Left renal cortex interstitium (tissue), 4 donors: ENCODE measurements at places on chromosomes 16 and 17. TPM values are rescaled to one million over a fixed set of nuclear protein-coding genes. Genes with fewer than 3 reads are reported as not detected.

GRCh38 chr16:19375561-19376158 is 42.0 kb upstream of the TMC5 start:
- DNase-seq = no peak

- DNase-seq = no peak
Observed at GRCh38 chr17:64499805-64500486, 3.1 kb upstream of the POLG2 start.

- DNase-seq = no peak
Observed at GRCh38 chr16:5903832-5904231, 806.2 kb upstream of the EEF2KMT start.

GRCh38 chr16:26189536-26189935 is 497.8 kb downstream of the HS3ST4 start:
- no peak for DNase-seq

- DNase-seq = no peak
Observed at GRCh38 chr16:12612598-12613101, 191.0 kb downstream of the CPPED1 start.

DNA sequence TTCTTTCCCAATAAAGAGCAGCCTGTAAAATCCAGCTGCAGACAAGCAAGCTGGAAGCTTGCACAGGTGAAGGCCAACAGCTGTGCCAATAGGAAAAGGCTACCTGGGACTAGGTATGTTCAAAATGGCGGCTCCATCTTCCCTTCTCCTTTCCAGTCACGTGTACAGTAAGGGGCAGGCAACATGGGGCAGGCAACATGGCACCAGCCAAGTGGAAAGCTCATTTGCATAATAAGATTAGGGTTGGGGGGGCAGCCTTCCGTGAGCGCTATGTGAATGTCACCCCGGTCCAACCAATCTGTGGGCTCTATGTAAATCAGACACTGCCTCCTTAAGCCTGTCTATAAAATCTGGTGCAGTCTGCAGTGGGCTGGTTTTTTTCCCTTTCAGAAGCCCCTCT is 31.3 kb downstream of the TVP23A start:
- DNase-seq = no peak

DNA sequence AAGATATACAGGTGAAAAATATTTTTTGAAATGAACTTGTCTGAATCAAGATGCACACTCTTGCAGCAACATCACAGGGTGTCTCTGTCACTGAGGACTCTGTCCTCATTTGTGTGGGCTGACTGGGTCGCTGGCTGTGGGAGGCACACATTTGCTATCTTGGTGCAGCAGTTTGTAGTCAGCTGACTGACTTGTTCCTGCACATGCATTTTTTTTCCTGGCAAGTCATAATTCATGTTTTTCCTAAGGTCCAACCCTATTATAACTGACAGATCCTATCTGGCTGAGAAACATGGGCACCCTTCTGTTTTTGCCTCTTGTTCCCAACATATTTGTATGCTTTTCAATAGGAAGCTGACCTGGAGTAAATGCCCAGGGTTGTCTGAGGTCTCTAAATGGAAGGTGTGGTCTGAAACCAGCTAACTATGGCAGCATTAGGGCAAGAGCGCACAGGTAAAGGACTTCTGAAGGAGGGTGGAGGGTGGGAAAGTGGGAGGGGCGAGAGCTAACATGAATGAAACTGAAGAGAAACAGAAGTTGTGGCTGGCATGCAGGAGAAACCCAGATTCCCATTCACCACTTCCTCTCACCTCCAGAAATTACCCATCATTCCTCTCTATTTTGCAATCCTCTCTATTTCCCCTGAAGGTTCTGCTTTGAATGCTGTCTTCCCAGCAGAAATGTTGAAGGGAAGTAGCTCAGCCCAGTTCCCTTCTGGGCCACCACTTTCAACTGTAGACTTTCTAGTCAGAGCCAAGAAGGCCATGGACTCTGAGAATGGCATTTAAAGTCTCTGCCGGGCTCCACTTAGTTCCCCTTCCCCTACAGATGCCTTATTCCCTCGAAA is 166.1 kb downstream of the PRKCA start:
- no peak for DNase-seq

- DNase-seq = no peak
Observed at GRCh38 chr16:76487411-76488064, 210.3 kb downstream of the CNTNAP4 start.

DNA sequence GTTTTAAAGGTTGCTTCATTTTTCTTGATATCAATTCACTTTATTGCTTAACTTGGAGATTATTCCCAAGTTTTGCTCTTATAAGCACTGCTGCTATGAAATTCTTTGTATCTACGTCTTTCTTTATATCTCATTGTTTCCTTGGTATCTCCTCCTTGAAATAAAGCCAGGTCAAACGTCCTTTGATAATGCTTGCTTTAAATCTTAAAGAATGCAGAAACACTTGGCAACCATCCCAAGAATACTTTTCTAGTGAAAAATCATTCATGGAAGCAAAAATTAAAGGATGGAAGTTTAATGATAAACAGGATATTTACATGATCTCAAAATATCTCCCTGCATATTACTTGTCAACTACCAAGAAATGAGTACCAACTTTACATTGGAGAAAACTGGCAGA is 175.2 kb downstream of the CPPED1 start:
- DNase-seq = no peak

GRCh38 chr16:74623839-74624235 is 16.9 kb upstream of the GLG1 start:
- DNase-seq = no peak

GRCh38 chr17:59154721-59155438 is at the start of gene SKA2:
TSS of gene SKA2 (minus strand) at chr17:59155186. CDS start at chr17:59155163, 23 bp downstream.
- peak; percentile 98 for DNase-seq

DNA sequence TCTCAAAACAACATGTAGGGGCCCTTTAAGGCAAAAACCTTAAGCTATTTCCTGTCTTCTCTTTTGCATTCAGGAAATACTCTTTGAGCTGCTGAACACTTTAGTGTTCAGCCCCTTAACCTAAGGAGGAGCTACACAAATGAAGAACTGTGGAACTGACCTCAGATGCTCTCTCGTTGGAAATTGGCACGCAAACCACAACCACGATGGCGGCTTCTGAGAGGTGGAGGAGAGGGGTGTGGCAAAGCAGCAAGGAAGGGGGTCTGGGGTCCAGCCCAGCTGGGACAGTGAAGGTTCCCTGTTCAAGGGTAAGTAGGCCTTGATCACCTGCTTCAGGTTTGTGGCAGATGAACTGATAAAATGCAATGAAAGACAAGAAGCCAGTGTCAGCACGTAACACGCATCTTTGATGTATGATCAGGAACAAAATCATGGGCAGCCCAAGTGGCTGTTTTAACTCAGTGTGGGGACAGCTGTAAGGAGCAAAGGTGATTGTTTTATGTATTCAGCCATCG is 291.6 kb upstream of the TNRC6C start:
- no peak for DNase-seq

DNA sequence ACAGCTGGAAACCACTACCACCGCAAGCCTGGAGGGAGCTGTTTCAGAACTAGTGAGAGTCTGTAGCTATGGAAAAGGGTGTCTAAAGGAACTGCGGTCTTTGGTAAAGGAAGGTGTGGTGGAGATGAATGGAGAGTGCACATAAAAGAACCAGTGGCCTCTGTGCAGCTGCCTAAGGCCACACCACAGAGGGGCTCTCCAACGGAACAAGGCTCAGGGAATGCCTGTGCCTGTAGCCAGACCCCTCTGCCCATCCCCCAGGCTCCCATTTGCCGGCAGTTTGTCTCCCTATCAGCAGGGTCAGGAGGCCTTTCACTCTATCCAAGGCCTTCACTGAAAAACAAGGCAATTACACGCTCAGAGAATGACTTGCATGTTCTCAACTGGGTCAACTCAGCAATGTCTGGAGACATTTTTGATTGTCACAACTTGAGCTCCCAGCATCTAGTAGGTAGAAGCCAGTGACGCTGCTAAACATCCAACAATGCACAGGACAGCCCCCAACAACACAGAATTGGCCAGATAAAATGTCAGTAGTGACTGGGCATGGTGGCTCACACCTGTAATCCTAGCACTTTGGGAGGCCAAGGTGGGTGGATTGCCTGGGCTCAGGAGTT is 3.3 kb upstream of the FDXR start:
- DNase-seq = no peak

- no peak for DNase-seq
Observed at GRCh38 chr17:44132275-44132821, 8.9 kb upstream of the HDAC5 start.

Gene ITGAL
- polyA plus RNA-seq = 1.5 TPM

Gene ABCA6
- 3.5 TPM for polyA plus RNA-seq

Gene TMEM238L
- polyA plus RNA-seq = 1.2 TPM

Gene LDAF1
- polyA plus RNA-seq = 24.8 TPM

Gene ACAP1
- polyA plus RNA-seq = 7.3 TPM

Gene KRT33A
- polyA plus RNA-seq = not detected

Gene ZACN
- 21.5 TPM for polyA plus RNA-seq

Gene COG4
- polyA plus RNA-seq = 63.5 TPM

Gene KRT20
- not detected for polyA plus RNA-seq
